AG04450 (cell line): ENCODE measurements at places on chromosomes 16 and 17. TPM values are rescaled to one million over a fixed set of nuclear protein-coding genes. Genes with fewer than 3 reads are reported as not detected.

Gene TPSD1
- not detected in 2 replicates for polyA plus RNA-seq

Gene TMEM97
- 12.1 and 16.1 TPM in 2 replicates for polyA plus RNA-seq

Gene DHODH
- polyA plus RNA-seq: 3.3 and 3.6 TPM in 2 replicates

Gene BIRC5
- polyA plus RNA-seq: 11.6 and 15.3 TPM in 2 replicates

Gene DNAI2
- polyA plus RNA-seq: not detected in 2 replicates

Gene MYCBPAP
- polyA plus RNA-seq: 0.11 and 0.17 TPM in 2 replicates

Gene SLC5A2
- not detected in 2 replicates for polyA plus RNA-seq

Gene CSH2
- not detected in 2 replicates for polyA plus RNA-seq

Gene EFCAB5
- polyA plus RNA-seq: 0.07 and 0.24 TPM in 2 replicates

Gene ANKS3
- polyA plus RNA-seq: 14.0 and 15.0 TPM in 2 replicates

Gene DNAH9
- not detected in 2 replicates for polyA plus RNA-seq
